Fibroblast of skin of right quadriceps (primary cell): ENCODE measurements at places on chromosomes 16 and 17.
A peak's percentile ranks its signal among the peaks of the same experiment; 100 is the strongest.

- no peak for DNase-seq
Observed at GRCh38 chr17:39569126-39569525, 38.6 kb downstream of the NEUROD2 start.

DNA sequence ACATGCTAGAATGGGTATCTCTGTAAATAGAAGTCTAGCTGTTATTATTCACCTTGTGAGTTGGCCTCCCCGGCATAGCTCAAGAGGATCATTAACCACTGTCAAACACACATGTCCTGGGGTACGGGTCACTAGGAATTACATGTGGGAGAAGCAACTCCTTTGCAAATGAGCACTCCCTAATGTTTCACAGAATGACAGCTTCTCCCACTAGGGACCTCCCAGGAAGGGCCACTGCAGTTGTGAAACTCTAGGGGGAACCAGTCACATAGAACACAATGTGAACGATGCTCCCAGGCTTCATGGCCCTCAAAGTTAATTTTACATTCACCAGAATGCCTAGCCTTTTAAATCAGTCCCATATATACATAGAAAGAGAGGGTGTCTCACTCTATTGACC lies 12.4 kb upstream of the ZNF19 start:
- no peak for DNase-seq

DNA sequence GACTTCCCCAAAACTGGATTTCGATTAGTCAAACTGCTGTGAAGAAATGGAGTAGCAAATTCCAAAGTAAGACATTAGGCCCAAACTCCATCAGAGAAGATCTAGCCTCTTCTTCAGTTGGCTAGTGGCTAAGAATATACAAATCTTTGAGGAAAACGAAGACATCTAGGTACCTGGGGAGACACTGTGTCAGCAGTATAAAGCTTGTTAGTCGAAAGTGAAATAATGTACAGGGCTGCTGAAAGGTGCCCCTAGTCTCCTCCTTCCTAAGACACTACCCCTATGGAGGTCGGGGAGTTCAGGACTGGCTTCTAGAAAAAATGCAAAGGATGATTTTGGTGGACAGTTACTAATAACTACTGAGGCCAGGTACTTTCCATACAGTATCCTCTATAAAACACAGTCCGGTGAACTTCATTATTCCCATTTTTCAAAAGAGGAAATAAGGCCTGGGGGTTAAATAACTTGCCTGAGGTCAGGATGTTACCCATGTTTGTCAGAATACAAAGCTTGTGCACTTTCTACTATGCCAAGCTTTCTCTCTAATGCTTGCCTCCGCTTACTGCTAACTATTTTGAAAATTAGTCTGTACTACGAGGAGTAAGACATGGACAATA lies 15.0 kb downstream of the DNAJC7 start:
- DNase-seq = no peak

DNA sequence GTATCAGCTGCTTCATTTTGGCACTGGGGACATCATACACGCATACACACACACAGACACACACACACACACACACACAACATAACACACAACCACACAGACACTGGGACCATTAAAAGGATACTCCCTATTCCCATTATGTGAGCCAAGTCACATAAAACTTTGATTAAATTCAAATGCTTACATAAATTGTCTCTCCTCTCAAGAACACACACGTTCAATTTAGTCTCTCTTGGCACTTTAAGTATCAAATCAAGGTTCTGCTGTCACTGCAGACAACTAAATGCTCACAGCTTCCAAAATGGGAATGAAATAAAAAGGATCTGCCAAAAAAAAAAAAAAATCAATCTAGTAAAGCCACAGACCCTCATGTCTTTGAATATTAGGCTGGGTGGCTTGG lies 184.9 kb downstream of the RBFOX1 start:
- no peak for DNase-seq

GRCh38 chr17:39607057-39607850 lies 466 bp downstream of the NEUROD2 start:
- DNase-seq = no peak

- DNase-seq = no peak
Observed at GRCh38 chr17:73215447-73215846, 22.6 kb downstream of the COG1 start.

DNA sequence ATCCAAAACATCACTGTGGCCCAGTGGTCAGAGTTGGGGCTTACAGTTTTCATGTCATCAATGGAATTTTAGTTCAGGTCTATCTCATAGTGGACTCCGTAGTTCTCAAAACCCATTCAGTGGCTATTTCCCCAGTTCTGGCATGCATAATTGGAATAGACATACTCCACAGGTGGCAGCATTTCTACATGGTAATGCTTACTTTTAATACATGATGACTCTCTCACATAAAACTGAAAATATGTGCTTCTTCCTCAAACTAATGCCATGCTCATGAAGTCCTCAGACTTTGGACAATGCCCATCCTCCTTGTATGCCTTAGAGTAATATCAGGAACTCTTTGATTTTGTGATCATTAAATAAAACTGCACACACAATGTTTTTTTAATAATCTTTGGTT lies 857.4 kb upstream of the GOT2 start:
- DNase-seq = peak; percentile 24

- peak; percentile 28 for DNase-seq
Observed at GRCh38 chr16:4522051-4522581, 16.5 kb downstream of the CDIP1 start.

- DNase-seq = no peak
Observed at GRCh38 chr16:10537946-10538345, 42.5 kb downstream of the EMP2 start.

- peak; percentile 53 for DNase-seq
Observed at GRCh38 chr17:82283208-82283749, 9.8 kb upstream of the CSNK1D start.

DNA sequence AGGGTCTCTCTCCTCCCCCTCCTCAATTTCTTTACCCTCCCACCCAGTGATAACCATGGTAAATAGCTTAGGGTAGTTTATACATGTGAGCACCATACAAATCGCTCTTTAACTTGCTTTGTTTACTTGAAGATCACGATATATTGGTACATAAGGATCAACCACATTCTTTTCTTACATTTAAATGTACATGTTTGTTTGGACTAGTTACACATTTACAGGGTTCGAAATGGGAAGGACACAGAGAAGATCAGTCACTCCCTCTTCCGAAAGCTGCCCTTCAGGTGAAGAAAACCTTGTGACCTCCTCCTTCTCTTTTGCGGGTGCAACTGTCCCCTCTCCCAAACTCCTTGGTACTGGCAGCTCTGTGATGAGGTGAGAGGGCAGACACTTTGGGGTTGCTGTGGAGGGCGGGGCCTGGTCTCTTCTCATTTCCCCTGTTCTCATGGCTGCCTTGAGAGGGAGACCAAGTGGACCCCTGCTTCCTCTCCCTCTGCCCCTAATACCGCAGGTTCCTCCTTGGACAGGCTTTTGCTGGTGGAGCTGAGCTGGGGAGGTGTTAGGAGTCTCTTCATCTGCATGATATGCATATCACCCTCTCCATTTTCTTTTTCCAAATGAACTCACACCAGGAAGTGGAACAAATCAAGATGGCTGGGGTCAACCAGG lies 4.7 kb upstream of the PIK3R6 start:
- DNase-seq = no peak

DNA sequence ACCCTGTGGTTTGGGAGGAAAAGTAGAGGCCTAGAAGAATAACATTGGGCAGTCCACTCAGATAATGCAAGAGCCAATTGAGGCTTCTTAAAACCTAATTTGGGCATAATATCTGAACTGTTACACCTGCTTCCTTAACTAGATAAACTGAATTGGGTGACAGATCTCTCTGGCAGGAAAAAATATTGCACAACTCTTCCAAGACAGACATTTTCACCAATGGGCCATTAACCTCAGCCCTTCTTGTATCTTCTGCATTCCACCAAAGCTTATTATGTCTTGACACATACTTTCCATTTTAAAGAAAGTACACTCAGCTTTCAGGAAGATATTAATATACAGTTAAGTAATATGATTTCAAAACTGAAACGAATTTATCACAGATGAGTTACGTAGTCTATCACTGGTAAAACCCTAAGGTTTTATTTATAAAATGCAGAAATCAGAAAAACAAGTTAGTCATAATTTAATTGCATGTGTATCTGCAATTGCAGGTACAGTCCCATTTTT lies 79.9 kb upstream of the MON1B start:
- no peak for DNase-seq
